Fibroblast of the aortic adventitia (primary cell): ENCODE measurements at places on chromosomes 13 and 19. TPM values are rescaled to one million over a fixed set of nuclear protein-coding genes. Genes with fewer than 3 reads are reported as not detected.

The CCL25 gene
- not detected in 2 replicates for total RNA-seq

The MRPL57 gene
- total RNA-seq, result 4.5 and 14.6 TPM in 2 replicates

The FGF9 gene
- total RNA-seq, result 0.18 and 2.5 TPM in 2 replicates

The NKPD1 gene
- total RNA-seq, result 0.25 and 0.36 TPM in 2 replicates

The CTU1 gene
- 3.2 and 6.4 TPM in 2 replicates for total RNA-seq

The ACP7 gene
- total RNA-seq, result 0.45 TPM in 1 of 2 replicates, not detected in the other

The IQCN gene
- 1.5 and 4.4 TPM in 2 replicates for total RNA-seq

The KIR2DL4 gene
- not detected in 2 replicates for total RNA-seq

The MBD3L2 gene
- total RNA-seq, result not detected in 2 replicates

The PRTN3 gene
- total RNA-seq, result not detected in 2 replicates

The DCUN1D2 gene
- 8.3 and 9.8 TPM in 2 replicates for total RNA-seq

The ARL11 gene
- not detected in 2 replicates for total RNA-seq

The LILRA1 gene
- total RNA-seq, result not detected in 2 replicates
